ENCODE measurements at places on chromosomes 4 and X.

DNA sequence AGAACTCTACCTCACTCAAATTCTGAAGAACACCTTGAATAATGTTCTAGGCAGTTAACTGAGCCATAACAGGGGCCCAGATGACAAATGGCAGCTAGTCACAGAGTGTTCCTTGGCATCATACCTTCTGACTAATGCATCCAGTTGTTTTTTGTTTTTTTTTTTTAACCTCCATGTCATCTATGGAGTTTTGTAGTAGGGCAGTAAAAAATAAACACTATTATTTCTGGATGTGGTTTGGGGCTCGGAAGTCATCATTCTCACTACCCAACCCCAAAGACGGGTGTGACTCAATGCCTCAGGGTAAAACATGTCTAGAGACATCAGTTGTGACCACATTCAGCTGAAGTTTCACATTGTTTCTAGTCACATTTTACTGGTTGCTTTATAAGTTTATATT lies 31.2 kb upstream of the MCF2 start:
- no peak for DNase-seq

DNA sequence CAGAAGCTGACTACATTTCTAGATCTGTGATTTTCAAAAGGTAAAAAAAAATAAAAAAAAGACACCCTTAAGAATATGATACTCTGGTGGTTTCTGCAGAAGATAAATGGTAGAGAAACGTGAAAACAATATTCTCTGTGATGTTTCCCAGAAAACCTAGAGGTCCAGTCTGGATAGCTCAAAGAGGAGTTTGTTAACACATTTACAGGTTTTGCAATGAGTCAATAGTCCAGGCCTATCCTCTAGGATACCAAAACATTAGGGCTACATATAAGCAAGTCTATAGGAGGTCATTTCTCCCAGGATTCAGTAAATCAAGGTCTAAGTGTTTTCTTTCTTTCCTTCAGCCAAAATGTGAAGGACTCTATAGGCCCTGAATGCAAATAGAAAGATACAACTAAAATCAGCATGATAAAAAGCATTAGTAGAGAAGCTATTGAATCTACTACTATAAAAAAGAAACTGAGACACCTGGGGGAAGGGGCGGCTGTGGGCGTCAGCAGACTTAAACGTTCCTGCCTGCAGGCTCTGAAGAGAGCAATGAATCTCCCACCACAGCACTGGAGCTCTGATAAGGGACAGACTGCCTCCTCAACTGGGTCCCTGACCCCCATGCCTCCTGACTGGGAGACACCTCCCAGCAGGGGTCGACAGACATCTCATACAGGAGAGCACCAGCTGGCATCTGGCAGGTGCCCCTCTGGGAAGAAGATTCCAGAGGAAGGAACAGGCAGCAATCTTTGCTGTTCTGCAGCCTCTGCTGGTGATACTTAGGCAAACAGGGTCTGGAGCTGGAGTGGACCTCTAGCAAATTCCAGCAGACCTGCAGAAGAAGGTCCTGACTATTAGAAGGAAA lies 33.7 kb upstream of the SPP1 start:
- no peak for DNase-seq

DNA sequence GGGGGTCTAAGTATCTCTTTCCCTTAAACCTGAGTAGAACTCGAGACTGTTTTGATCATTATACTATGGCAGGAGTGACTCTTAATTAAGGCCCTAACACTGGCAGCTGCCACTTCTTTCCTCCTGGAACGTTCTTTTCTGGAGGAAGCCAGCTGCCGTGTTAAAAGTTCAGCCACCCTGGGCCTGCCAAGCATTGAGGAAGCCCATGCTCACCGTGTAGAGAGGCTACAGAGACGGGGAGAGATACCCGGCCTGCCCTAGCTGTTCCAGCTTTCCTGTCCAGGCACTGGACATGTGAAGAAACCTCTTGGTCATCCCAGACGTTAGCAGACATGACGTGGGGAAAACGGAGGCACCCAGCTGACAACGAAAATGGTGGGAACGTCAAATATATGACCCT lies 274.1 kb downstream of the ARHGAP10 start:
- DNase-seq, result no peak

- DNase-seq, result no peak
Measured at GRCh38 chrX:151153086-151153485, 23.3 kb upstream of the GPR50 start.

GRCh38 chr4:142124874-142125273 lies 488.5 kb downstream of the IL15 start:
- DNase-seq, result no peak

DNA sequence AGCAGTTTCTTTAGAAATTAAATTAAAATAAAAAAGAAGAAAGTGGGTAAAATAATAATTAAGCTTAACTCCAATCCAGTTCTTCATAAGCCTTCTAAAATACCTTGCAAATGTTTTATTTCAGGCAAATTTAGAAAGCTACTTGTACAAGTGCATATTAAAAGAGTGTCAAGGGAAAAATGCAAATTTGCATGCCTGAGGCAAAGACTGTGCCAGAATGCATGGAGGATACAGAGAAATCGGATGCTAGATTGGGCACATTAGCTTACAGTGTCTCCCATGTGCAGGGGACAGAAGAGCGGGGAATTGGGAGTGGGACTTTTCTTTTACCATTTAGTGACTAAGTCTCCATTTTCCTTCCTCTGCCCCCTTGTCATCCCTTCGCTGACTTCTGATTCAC lies 173.0 kb upstream of the NWD2 start:
- no peak for DNase-seq

DNA sequence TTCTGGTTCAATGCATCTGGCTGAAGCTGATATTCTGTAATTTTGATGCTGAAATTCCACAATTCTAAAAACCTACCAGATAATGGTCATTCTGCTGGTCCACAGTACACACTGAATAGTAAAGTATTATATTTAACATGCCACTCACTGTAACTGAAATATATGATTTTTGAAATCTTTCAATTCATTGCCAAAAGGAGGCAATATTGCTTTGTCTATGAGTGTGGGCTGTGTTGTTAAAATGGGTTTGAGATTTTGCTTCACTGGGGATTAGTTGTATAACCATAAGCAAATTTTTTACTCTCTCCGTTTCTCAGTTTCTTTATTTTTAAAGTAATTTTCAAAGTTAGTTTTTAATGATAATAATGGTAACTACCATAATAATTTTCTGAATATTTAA lies 1404.1 kb upstream of the IGFBP7 start:
- no peak for DNase-seq

DNA sequence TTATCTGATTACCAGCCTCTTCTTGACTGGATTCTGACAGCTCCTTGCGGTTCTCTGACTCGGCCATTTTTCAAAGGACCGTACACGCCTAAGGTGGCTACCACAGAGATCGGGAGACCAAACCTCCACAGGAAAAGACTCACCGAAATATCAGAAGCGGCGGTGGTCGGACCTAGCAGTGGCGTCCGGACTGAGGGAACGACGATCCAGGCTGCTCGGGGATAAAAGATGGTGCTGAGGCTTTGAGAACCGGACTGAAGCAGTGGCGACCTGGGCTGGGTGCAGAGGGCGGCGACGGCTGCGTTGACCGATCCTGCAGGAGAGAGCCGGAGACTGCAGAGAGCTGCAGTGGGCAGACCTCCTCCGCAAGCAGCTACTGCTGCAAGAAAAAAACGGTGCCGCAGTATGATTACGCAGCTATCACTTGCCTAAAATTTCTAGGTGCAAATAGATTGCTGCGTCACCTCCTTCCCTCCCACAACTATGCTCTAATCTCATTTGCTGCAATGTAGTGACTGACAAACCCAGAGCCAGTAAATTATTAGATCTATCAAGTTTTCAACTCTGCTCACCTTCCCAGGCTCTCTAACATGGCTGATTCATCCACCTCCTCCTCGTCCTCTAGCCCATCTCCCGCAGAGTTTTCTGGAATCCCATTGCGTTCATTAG lies at the start of gene NAP1L2:
TSS of gene NAP1L2 (minus strand) at position 426 of the 669 bp plus-strand sequence. CDS start at position 67, 359 bp downstream.
- DNase-seq, result peak; percentile 0

DNA sequence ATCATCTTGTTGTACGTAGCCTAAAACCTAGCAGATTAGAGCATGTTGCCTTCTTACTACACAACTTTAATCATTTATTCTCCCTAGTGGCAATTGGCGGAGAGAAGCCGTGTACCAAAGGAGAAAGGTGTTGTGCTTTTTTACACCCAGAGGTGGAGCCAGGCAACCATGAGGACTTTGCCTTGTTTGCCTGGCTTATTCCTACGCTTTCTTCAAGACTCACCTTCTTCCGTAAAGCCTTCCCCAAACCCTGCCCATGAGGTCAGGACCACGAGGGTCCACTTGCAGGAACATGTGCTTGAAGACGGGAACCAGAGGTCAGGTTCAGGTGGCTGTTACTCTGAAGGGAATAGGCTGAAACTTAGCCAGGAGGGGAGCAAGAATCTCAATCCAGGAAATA lies 290.5 kb downstream of the RAB28 start:
- no peak for DNase-seq

DNA sequence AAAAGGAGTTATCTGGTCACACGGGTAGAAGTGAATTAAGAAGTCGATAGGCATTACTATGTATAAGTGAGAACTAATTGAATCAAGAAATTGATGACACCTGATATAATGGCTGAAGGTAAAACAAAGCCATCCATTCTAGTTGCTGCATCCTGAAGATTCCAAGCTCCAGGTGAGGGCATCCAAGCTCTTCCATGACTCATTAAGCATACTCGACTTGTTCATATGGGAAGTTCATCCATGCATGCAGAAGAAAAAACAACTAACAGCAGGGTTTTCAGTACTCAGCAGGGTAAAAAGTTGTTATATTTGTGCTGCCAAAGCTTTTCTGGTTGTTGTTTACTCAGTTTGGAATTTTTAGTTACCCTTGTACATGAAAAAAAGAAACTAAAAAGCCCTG lies 508.0 kb upstream of the CXorf51A start:
- no peak for DNase-seq

- no peak for DNase-seq
Measured at GRCh38 chr4:184688447-184688846, 38.9 kb downstream of the PRIMPOL start.

DNA sequence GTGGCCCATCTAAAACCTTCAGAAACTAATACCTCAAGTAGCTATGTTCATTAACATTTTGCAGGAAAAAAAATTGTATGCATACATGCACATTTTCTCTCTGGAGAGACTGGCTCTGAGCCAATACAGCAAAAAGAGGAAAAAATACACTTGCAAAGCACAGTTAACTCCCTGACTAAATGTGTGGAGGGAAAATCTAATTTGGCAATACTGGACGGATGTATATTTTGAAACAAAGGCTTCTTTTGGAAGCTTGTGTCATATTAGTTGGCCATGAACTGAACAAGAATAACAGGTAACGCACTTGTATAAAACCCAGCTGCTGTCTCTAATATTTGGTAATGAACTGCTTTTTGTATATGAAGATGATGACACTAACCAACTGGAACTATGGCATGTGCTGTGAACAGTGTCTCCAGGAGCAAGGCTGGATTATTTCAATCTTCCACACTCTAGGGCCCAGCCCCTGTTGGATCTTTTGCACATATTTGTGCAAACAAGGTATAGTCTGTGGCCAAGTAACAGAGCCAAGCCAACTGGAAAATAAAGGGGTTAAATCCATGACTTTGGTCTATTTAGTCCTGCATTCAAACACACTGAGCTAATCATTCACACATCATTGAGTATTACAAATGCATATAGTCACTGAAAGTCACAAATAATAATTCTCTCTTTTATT lies 67.9 kb upstream of the NRK start:
- no peak for DNase-seq

DNA sequence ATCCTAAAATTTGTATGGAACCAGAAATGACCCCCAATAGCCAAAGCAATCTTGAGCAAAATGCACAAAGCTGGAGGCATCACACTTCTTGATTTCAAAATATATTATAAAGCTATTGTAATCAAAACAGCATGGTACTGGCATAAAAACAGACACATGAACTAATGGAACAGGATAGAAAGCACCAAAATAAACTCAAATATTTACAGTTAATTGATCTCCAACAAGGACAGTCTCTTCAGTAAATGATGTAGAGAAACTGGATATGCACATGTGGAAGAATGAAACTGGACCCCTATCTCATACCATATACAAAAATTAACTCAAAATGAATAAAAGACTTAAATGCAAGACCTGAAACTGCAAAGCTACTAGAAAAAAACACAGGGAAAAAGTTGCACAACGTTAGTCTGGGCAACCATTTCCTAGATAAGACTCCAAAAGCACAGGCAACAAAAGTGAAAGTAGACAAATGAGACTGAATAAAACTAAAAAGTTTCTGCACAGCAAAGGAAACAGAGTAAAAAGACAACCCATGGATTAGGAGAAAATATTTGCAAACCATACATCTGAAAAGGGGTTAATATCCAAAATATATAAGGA lies 64.9 kb downstream of the CD99L2 start:
- DNase-seq, result no peak

- DNase-seq, result no peak
Measured at GRCh38 chrX:113473418-113473817, 632.8 kb upstream of the AMOT start.

DNA sequence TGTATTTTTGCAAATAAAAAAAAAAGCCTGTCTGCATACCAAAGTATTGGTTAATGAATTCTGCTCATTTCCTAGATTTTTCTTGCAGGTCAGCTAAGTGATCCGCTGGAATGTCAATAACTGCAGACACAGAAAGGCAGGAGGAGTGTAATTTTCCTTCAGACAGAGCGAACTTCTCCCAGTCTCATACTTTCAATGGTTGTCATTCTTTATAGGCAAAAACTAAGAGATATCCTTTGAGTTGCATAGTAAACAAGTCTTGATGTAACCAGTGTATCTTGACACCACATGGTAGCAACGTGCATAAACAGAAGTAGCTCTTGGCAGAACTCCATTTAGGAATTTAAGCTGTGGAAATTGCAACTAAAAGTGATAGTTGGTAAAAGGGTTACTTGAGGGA lies 8.2 kb downstream of the CAPN6 start:
- no peak for DNase-seq

DNA sequence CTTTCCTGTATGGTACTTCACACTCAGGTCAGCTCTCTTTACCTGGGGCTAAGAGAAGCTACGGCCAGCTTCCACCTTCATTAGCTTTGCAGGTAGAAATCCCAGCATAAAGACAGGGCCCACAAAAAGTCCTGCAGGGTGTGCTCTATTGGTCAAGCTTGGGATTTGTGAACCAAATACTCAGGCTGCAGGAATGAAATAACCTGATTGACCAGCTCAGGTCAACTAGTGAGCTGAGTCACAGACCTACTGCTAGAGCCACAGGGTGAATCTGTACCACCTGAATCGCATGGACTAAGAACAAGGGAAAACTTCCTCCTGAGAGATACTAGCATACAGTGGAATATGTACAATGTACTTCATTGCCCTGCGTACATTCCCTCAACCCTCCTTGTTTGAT lies 172.2 kb downstream of the HHIP start:
- DNase-seq, result no peak

DNA sequence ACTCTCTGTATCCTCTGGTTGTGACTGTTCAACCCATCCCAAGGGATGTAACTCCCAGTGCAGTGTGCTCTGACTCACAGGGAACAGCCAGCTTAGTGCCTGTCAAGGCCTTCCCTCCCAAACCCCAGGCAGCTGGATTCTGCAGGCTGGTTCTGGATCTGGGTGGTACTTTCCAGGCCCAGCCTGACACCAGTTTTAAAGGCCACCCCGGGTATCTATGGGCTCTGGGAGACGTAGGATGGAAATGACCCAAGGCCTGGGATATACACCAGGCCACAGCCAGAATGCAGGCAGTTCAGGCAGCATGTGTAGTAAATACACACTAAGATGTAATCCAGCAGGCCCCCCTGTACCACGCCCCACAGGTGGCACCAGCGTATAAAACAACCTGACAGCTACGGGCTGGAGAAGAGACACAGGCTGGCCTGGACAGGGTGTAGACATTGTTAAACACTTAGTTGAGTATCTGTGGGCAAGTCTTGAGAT lies 64.2 kb downstream of the SPINK2 start:
- no peak for DNase-seq

- no peak for DNase-seq
Measured at GRCh38 chr4:140533951-140534480, 10.0 kb downstream of the ELMOD2 start.

Data from stimulated activated CD4-positive, alpha-beta T cell treated with anti-CD3 and anti-CD28 coated beads, TNF-alpha, amount 100 ng/mL, for 1 hour (primary cell).